ENCODE measurements at places on chromosomes 2 and 18.
A peak's percentile ranks its signal among the peaks of the same experiment; 100 is the strongest.

- no peak for DNase-seq
Observed at GRCh38 chr2:112305132-112305531, 29.7 kb downstream of the ZC3H6 start.

DNA sequence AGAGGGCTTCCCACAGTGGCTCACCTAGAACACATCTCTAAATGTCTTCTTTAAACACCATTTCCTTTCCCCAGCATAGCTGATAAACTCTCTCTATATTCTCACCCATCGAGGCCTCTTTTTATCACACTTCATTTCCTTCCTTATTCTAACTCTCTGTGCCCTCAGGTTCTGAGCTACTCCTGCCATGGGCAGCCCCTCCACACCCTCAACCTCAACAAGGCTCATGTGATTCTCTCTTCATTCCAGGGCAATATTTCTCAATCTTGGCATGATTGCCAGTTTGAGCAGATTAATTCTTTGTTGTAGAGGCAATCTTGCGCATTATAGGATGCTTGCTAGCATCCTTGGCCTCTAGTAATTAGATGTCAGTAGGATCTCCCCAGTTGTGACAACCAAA is 999.1 kb downstream of the TSN start:
- no peak for DNase-seq

DNA sequence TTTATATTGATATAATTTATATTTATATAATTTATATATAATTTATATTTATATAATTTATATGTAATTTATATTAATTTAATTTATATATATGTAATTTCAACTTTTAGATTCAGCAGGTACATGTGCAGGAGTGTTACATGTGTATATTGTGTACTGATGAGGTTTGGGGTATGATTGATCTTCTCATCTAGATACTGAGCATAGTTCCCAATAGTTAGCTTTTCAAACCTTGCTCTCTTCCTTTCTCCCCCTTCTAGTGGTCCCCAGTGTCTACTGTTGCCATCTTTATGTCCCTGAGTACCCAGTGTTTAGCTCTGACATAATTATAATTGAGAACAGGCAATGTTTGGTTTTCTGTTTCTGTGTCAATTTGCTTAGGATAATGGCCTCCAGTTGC is 1335.3 kb upstream of the CDH2 start:
- no peak for DNase-seq

DNA sequence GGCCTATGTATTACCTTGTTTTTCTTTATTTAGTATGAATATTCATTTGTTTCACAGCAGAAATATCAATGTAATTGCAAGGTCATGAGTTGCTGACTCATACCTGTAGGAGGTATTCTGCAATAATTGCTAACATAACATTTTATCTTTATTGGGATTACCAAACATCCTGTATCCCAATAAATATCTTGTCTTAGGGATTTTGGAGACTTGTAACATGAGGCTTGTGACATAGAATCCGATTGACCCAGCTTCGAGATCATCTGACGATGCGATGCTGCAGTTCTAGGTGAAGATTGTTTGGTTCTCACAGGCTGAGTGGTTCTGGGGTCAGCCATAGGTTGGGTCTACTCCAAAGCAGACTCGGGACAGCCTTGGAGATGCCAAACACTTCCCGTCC is 133.4 kb upstream of the RND3 start:
- DNase-seq: no peak

DNA sequence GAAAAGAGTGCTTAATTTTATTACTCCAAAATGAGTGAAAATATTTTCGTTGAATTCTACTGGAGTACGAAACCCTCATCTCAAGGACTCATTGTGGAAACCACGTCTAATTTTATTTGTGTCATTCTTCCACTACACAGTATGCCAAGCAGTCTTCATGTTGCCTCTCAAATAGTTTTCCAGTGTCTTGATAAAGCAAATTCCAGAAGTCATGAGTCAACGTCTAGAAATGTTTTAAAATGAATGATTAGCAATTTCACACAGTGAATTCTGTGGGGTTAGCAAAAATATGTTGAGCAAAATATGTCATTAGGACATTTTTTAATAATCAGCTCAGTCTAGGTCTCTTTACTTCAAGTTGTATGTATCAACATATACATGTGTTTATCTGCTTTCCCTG is 865.5 kb downstream of the DSC3 start:
- no peak for DNase-seq

GRCh38 chr2:20304411-20304810 is 46.2 kb downstream of the PUM2 start:
- DNase-seq: no peak

DNA sequence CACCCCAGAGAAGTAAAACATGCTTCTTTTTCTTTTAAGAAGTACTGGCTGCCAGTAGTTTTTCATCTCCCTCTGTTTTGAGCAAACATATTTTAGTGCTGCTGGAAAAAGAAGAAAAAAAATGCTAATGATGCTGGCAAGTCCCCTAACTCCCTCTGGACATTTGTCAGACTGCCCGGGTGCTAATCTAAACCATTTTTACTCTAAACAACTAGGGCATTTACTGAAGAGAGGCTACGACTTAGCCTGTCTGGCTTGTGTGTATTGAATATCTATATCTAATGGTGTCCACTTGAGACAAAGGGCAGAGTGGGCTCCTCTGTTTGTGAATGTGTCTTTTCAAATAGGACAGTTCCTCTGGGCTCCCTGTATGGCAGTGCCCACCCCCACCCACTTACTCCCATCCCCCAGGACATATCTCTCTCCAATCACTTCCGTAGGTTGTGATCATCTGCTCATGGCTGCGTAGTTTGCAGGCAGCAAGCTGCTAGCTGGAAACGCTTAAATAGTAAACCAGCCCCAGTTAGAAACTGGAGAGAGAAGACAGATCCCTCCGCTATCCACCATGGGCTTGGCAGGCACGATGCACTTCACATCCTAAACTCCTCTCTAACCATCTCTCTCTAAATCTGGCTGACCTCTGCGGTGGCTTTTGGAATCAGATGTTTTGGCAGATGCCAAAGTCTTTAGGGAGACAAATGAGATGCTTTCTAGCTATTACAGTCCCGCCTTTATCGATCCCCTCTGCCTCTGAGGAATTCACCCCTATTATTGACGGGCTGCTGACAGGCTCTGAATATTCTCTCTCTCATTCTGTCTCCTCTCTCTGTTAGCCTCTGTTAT is 58.3 kb downstream of the DOCK10 start:
- no peak for DNase-seq

DNA sequence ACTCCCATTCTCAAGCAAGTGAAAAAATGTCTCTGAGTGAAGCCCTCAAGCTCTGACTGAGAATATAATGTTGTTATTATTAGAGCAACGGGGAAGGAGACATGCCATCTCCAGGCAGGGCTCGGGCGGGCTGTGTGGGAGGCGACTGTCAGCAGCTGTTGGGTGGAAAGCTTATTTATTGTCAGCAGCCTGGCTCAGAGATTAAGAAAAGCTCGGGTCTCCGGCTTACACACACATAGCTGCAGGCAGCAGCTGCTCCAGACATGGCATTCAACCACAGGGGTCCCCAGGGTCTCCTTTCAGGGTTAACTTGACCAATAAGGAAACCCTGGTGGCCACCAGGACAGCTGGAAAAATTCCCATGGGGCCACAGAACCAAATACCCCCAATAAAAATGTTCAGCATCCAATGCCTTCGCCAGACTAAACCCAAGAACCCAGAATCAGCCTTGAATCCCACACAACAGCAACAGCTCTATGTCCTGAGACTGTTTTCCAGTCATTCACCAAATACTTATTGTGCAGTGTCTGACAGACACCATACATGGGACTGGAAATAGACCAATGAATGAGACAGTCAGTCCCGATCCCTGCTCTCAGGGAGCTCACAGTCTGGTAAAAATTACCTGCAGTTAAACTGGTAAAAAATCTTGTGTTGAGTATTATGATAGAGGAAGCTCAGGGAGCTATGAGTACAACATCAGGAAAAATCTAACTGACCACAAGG is 70.5 kb upstream of the RTN4 start:
- no peak for DNase-seq

GRCh38 chr2:7437716-7438632 is 520.8 kb downstream of the RNF144A start:
- DNase-seq: no peak

DNA sequence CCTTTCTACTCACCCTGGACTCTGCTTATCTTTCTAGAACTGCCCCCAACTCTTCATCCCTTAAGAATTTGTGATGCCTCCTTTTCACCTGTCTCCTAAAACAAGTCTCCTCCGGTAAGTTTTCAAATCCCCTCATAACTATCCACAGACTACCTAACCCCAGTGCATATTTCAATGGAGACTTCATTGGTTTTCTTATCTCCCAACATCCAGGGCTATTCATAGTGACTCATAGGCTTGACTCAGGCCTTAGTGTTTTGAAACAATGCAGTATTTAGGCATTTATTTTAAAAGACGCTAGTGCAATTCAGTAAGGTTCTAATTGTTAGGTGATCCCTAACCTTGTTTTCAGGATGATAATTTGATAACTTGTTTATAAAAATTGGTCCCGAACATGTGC is 399.2 kb downstream of the CPS1 start:
- no peak for DNase-seq

GRCh38 chr2:129798301-129798581 is 181.2 kb upstream of the RAB6C start:
- no peak for DNase-seq

DNA sequence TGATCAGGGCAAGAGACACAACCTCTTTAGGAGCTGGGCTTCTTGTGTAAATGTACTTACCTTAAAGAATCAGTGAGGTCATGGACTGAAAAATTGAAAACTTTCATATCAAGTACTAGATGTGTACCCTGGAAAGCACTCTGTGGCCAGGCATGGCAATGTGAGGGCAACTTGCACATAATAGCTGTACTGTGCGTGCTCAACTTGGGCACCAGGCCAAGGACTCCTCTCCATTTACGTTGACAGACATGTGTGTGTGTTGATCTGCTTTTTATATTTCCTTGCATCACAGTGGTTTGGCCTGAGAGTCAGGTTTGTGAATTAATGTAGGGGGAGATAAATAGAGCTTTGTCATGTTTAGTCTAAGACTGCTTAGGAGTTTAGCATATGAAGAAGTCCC is 669.5 kb upstream of the REG3G start:
- DNase-seq: no peak

DNA sequence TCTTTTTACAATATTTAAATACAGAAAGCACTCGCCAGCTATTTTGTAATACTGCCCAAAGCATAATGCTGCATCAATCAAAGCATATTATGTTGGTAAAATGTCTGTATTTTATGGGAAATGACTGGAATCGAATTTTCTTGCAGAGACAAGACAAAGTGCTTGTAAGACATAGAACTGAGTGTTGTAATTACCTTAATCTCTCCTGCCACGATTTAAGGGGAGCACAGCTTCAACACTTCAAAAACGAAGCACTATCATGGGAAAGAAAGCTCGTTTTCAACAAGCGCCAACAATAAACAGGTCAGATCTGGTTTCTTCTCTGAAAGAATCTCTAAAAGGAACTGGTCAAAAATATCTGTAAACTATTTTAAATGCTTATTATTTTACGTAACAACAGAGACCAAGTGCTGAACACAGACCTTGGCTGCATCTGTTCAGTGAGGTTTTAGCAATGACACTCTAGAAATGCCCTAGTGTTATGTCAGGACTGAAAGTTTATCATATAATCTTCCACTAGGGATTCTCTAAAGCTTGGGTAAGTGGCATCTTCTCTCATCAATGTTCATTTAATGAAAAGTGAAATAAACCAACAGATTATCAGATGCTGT is 19.0 kb downstream of the RND3 start:
- no peak for DNase-seq

GRCh38 chr2:157427003-157427921 is 16.6 kb downstream of the CYTIP start:
- DNase-seq: no peak

GRCh38 chr2:127175041-127175721 is 44.9 kb downstream of the CYP27C1 start:
- DNase-seq: no peak

GRCh38 chr2:61485281-61485680 is 14.4 kb upstream of the USP34 start:
- no peak for DNase-seq

DNA sequence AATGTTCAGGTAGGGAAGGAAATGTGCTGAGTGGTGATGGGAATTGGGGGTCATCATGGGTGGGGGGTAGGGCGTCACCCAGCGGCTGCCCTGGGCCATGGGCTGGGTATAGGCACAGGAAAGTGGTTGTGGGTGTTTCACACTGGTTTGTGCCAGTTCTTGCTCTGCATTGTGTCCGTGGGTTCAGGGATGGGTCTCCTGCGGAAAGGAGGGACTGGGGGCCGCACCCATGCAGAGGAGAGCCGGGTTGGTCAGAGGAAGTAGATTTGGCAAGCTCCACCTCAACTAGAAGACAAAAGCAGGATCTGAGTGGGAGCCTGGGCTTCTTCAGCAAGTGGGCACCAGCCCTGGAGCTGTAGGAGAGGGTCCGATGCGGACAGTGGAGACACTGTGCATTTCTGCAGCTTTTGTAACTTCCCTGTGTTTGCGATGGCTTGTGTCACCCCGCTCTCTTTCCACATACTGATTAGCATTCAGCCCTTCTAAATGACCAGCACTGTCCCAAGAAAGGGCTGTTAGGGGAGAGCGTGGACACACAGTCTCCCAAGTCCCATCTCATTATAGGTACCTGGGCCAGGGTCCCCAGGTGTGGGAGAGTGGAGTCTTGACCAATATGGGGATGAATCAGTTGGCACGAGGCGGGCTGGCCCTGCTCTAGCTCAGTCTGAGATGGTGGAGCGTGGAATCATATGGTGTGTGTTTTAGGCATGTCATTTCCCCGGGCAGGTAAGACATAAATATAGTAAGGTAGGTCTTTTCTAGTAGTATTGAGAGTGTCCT is 67.2 kb downstream of the LRRFIP1 start:
- peak; percentile 63 for DNase-seq

DNA sequence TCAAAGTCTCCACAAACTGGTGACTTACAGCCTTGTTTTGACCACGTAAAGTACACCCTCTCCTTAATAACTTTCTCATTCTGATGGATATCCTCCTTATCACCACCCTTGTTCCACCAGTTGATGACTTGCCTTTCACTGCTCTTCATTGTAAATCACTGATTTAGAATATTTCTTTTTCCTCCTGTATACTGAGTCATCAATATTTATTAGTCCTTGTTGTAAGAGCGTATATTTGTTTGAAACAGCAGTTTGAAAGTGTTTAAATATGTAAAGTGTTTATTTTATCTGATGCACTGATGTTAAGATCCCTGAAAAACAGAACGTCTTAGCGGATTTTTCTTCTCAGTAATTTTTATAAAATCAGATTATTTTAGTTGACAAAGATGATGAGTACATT is 34.2 kb upstream of the DYSF start:
- DNase-seq: no peak

DNA sequence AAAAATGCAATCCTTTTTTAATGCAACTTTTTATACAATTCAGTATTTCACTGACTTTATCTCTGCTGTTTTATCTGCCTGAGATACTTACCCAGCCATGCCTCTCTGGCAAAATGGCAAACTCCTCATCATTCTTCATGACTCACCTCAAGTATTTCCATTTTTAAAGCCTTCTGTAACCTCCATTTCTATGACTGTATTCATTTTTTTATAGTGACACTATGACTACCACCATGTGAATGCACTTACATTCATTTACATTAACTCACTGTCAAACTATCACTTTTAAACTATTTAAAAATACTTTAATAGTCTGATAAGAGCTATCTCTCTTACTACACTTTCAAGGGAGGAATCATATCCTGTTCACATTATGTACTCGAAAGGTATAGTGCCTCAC is 99.4 kb upstream of the SCN7A start:
- DNase-seq: no peak

- DNase-seq: no peak
Observed at GRCh38 chr18:46372670-46373069, 268.5 kb downstream of the HAUS1 start.

GRCh38 chr18:46920067-46920466 is 2.7 kb downstream of the KATNAL2 start:
- DNase-seq: no peak

GRCh38 chr2:50714089-50714488 is 317.8 kb downstream of the NRXN1 start:
- DNase-seq: no peak
